Aorta (tissue), 5 donors: ENCODE measurements at places on chromosomes 7 and 10. TPM values are rescaled to one million over a fixed set of nuclear protein-coding genes. Genes with fewer than 3 reads are reported as not detected.
A peak's percentile ranks its signal among the peaks of the same experiment; 100 is the strongest.

TMEM229A gene
- not detected for polyA plus RNA-seq

SLC13A1 gene
- not detected for polyA plus RNA-seq

NUTM2A gene
- polyA plus RNA-seq, result 0.59 TPM

- no peaks in the 10 kb centered on the region for H3K36me3 ChIP-seq
- no peak overlapping the region for H3K4me3 ChIP-seq
- H3K27ac ChIP-seq, result no peak overlapping the region
- H3K4me1 ChIP-seq, result no peaks in the 10 kb centered on the region
- no peak for DNase-seq
- no peaks in the 10 kb centered on the region for H3K27me3 ChIP-seq
Measured at GRCh38 chr10:1468811-1469210, 268.5 kb downstream of the ADARB2 start.

DNA sequence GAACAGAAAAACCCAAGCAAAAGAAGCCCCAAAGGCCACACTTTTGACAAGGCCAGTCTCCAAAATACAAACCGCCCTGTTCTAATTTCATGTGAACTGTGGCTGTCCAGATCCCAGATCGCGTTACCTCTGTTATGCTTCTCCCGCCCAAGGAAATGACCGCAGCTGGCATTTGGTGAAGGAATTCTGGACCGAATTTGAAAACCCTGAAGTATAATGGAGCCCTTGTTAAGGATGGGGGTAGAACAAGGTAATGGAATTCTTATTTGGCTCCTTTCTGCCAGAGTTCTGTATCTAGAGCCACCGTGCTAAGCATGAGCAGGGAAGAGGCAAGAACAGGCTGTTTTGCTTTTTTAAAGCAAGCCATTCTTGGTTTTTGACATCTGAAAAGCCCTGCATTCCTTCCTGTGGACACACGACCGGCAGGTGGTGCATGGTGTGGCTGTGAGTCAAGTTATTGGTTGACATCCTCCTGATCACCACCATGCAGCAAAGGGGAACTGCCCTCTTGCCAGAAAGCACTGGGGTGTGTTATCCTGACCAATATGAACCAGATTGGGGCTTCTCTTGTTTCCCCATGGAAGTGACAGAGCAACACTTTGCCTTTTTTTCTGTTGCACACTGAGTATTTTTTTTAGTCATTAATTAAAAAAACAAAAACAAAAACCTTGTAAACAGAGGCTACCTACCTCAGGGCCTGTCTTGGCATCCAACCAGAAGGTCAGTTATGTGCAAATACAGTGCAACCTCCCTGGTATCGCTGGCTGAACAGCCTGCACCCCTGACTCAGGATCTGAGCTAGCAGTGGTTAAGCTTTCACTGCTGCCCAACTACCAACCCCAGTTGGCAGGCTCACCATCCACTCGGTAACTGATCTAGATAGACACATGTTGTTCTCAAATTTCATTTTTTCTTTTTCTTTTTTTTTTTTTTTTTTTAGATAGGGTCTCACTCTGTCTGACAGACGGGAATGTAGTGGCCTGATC lies 14.2 kb downstream of the UCMA start:
- no peak overlapping the region for H3K27ac ChIP-seq
- no peak for DNase-seq
- no peaks in the 10 kb centered on the region for H3K4me1 ChIP-seq
- no peaks in the 10 kb centered on the region for H3K36me3 ChIP-seq
- no peaks in the 10 kb centered on the region for H3K27me3 ChIP-seq

GRCh38 chr10:14062528-14063260 lies 268.0 kb downstream of the FRMD4A start:
- no peaks in the 10 kb centered on the region for H3K4me1 ChIP-seq
- no peak overlapping the region for H3K27ac ChIP-seq
- H3K36me3 ChIP-seq, result no peaks in the 10 kb centered on the region

PIK3AP1 gene
- 13.8 TPM for polyA plus RNA-seq

GRCh38 chr7:53050433-53050832 lies 15.0 kb downstream of the POM121L12 start:
- no peaks in the 10 kb centered on the region for H3K36me3 ChIP-seq
- no peaks in the 10 kb centered on the region for H3K4me1 ChIP-seq
- H3K4me3 ChIP-seq, result no peak overlapping the region
- no peaks in the 10 kb centered on the region for H3K27me3 ChIP-seq

SORCS1 gene
- polyA plus RNA-seq, result not detected

GRCh38 chr10:4824791-4825310 lies 1.2 kb upstream of the AKR1E2 start:
- H3K27ac ChIP-seq, result no peak overlapping the region
- DNase-seq, result no peak
- no peaks in the 10 kb centered on the region for H3K4me1 ChIP-seq
- no peak overlapping the region for H3K4me3 ChIP-seq
- no peaks in the 10 kb centered on the region for H3K36me3 ChIP-seq

DNA sequence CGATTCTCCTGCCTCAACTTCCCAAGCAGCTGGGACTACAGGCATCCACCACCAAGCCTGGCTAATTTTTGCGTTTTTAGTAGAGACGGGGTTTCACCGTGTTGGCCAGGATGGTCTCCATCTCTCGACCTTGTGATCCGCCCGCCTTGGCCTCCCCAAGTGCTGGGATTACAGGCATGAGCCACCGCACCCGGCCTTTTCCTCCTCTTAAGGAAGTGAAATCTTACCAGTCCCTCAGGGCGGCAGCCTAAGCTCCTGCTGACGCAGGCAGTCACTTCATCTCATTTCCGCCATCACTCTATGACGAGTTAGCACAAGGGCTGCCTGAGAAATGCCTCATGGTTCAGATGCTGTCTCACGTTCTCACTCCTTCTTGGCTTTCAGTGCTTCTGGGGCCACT lies 246.0 kb upstream of the SHH start:
- H3K36me3 ChIP-seq, result no peaks in the 10 kb centered on the region
- H3K4me3 ChIP-seq, result no peak overlapping the region
- DNase-seq, result no peak
- no peaks in the 10 kb centered on the region for H3K27me3 ChIP-seq
- no peak overlapping the region for H3K27ac ChIP-seq
- H3K4me1 ChIP-seq, result no peaks in the 10 kb centered on the region

MOGAT3 gene
- polyA plus RNA-seq, result 5.4 TPM

- no peaks in the 10 kb centered on the region for H3K36me3 ChIP-seq
- no peaks in the 10 kb centered on the region for H3K4me1 ChIP-seq
- H3K27ac ChIP-seq, result no peak overlapping the region
- no peak for DNase-seq
Measured at GRCh38 chr7:83150310-83150709, 12.4 kb downstream of the PCLO start.

GRCh38 chr7:86932038-86932512 lies 127.4 kb downstream of the ELAPOR2 start:
- no peaks in the 10 kb centered on the region for H3K36me3 ChIP-seq
- no peak overlapping the region for H3K4me3 ChIP-seq
- H3K27me3 ChIP-seq, result no peaks in the 10 kb centered on the region
- DNase-seq, result peak; percentile 33

HPSE2 gene
- polyA plus RNA-seq, result 22.0 TPM

HMX2 gene
- not detected for polyA plus RNA-seq

SORCS3 gene
- polyA plus RNA-seq, result not detected

GRCh38 chr10:4254101-4254994 lies 469.3 kb upstream of the KLF6 start:
- no peaks in the 10 kb centered on the region for H3K4me1 ChIP-seq
- H3K36me3 ChIP-seq, result no peaks in the 10 kb centered on the region
- no peaks in the 10 kb centered on the region for H3K27me3 ChIP-seq
- no peak for DNase-seq
- no peak overlapping the region for H3K27ac ChIP-seq

- no peaks in the 10 kb centered on the region for H3K36me3 ChIP-seq
- H3K27me3 ChIP-seq, result no peaks in the 10 kb centered on the region
- H3K4me3 ChIP-seq, result no peak overlapping the region
- no peak for DNase-seq
- H3K27ac ChIP-seq, result no peak overlapping the region
- no peaks in the 10 kb centered on the region for H3K4me1 ChIP-seq
Measured at GRCh38 chr7:46107610-46108217, 186.6 kb upstream of the IGFBP3 start.

- no peak overlapping the region for H3K4me3 ChIP-seq
- no peaks in the 10 kb centered on the region for H3K4me1 ChIP-seq
- H3K36me3 ChIP-seq, result peaks cover 9% of the 10 kb centered on the region
- H3K27ac ChIP-seq, result no peak overlapping the region
- no peak for DNase-seq
- H3K27me3 ChIP-seq, result no peaks in the 10 kb centered on the region
Measured at GRCh38 chr7:22154143-22154529, 202.8 kb downstream of the RAPGEF5 start.
